ENCODE measurements at places on chromosomes 4 and X. TPM values are rescaled to one million over a fixed set of nuclear protein-coding genes. Genes with fewer than 3 reads are reported as not detected.

FRYL gene
- total RNA-seq, result 28.1 TPM

MAGEA9B gene
- not detected for total RNA-seq

GRCh38 chr4:2932951-2933565 is 30.1 kb downstream of the NOP14 start:
- peak overlapping the region; percentile 88 for H3K4me3 ChIP-seq
- H3K36me3 ChIP-seq, result no peaks in the 10 kb centered on the region
- no peaks in the 10 kb centered on the region for H3K27me3 ChIP-seq
- peak overlapping the region; percentile 92 for H3K27ac ChIP-seq
- peak; percentile 12 for DNase-seq

- H3K4me3 ChIP-seq, result no peak overlapping the region
- H3K4me1 ChIP-seq, result no peaks in the 10 kb centered on the region
- no peak overlapping the region for H3K27ac ChIP-seq
- no peak for DNase-seq
- H3K27me3 ChIP-seq, result no peaks in the 10 kb centered on the region
These were observed 57.5 kb downstream of the TEC start for GRCh38 chr4:48212165-48212564.

MAOA gene
- total RNA-seq, result 104 TPM

- H3K27me3 ChIP-seq, result no peaks in the 10 kb centered on the region
- H3K4me3 ChIP-seq, result no peak overlapping the region
- H3K36me3 ChIP-seq, result no peaks in the 10 kb centered on the region
- no peak for DNase-seq
These were observed 141.4 kb downstream of the PPP3CA start for GRCh38 chr4:101205916-101206315.

DNA sequence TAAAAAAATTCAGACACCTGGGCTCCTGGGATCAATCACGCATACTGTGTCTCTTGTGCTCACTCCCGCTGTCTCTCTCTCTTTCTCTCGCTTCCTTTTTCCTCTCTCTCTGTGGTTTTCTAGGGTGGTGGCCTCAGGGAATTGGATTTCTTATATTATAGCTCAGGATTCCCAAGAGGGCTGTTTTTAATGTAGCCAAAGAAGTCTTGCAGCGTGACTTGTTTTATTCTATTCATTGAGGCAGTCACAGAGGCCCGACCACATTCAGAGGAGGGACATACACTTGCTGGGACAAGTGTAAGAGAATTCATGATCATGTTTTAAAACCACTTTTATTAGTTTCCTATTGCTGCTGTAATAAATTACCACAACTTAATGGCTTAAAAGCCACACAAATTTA is 59.4 kb downstream of the HPF1 start:
- no peaks in the 10 kb centered on the region for H3K4me1 ChIP-seq
- DNase-seq, result no peak
- H3K36me3 ChIP-seq, result peaks cover 84% of the 10 kb centered on the region
- no peaks in the 10 kb centered on the region for H3K27me3 ChIP-seq

- peak overlapping the region; percentile 59 for H3K27ac ChIP-seq
- H3K4me1 ChIP-seq, result peaks cover 88% of the 10 kb centered on the region
- DNase-seq, result no peak
- H3K36me3 ChIP-seq, result no peaks in the 10 kb centered on the region
These were observed 106.3 kb downstream of the AFF1 start for GRCh38 chr4:87041141-87041540.

CFI gene
- 12.1 TPM for total RNA-seq

DNA sequence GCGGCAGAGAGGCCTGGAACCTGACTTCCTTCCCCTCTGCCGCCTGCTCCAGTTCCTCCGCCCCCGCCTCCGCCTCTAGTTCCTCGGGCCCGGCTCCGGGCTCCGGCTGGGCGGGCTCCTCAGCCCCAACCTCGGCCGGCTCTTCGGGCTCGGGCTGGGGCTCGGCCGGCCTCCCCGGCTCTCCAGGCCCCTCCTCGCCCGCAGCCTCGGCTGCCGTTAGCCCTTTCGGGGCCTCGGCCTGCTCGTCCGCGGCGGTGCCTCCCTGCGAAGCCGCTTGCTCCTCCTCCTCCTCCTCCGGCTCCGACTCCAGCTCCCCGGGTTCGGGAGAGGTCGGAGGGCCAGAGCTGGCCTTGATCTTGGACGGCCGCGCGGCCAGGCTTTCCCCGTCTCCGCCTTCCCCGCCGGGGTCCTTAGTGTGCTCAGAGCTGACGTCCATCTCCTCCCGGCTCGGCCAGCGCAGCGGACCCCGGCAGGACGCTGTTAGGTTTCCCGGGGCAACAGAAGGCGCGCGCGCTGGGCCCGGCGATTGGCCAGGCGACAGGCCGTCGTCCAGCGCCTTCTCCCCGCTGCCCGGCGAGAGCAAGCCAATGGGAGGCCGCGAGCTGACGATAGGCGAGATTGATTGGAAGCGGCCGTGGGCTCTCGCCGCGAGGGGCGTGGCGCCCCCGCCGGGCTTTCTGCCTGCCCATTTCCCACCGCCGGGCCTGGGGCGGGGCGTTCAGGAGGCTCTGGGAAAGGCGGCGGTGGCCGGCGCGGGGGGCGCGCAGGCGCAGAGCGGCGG is 479 bp upstream of the TADA2B start:
- H3K4me1 ChIP-seq, result peaks cover 44% of the 10 kb centered on the region
- H3K4me3 ChIP-seq, result peak overlapping the region; percentile 90
- no peaks in the 10 kb centered on the region for H3K27me3 ChIP-seq
- peak overlapping the region; percentile 80 for H3K27ac ChIP-seq

GRCh38 chr4:143076723-143077122 is 108.0 kb upstream of the USP38 start:
- DNase-seq, result no peak
- H3K27me3 ChIP-seq, result no peaks in the 10 kb centered on the region
- H3K4me3 ChIP-seq, result no peak overlapping the region
- H3K36me3 ChIP-seq, result no peaks in the 10 kb centered on the region

PRDM5 gene
- 17.1 TPM for total RNA-seq

- no peaks in the 10 kb centered on the region for H3K27me3 ChIP-seq
- no peak for DNase-seq
- H3K4me1 ChIP-seq, result peaks cover 4% of the 10 kb centered on the region
- no peak overlapping the region for H3K27ac ChIP-seq
- no peak overlapping the region for H3K4me3 ChIP-seq
These were observed 99.9 kb upstream of the KLHL13 start for GRCh38 chrX:118216509-118216908.

RNF175 gene
- total RNA-seq, result 0.44 TPM

DNA sequence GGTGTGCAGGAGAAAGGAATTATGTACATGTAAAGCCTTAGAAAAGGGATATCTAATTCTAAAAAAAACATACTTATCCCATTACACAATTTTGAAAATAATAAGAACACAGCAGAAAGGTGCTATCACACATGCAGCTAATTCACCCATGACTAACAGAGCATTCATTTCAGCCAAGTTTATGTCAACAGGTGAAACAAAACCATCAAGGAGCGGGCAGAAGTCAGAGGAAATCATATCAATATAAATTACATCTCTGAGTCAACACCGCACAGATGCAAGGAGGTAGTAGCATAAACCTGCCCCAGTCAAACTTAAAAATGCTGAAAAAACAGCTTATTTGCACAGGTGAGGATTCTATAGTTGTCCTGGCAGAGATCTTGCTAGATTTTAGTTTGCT is 197.9 kb downstream of the PRDM5 start:
- peaks cover 15% of the 10 kb centered on the region for H3K4me1 ChIP-seq
- DNase-seq, result no peak
- H3K27ac ChIP-seq, result no peak overlapping the region
- no peaks in the 10 kb centered on the region for H3K27me3 ChIP-seq

ABCD1 gene
- total RNA-seq, result 14.7 TPM

ANOS1 gene
- total RNA-seq, result 7.6 TPM

SSX2 gene
- not detected for total RNA-seq

TIMM8A gene
- total RNA-seq, result 2.9 TPM

CBLL2 gene
- total RNA-seq, result not detected
